Stomach (tissue), 19 donors: ENCODE measurements at places on chromosomes 11 and 22. TPM values are rescaled to one million over a fixed set of nuclear protein-coding genes. Genes with fewer than 3 reads are reported as not detected.

GRCh38 chr11:65649656-65650546 lies 12.0 kb downstream of the SIPA1 start:
- peaks cover 78% of the 10 kb centered on the region for H3K4me1 ChIP-seq
- H3K36me3 ChIP-seq = peaks cover 79% of the 10 kb centered on the region
- no peaks in the 10 kb centered on the region for H3K27me3 ChIP-seq
- no peak overlapping the region for H3K4me3 ChIP-seq

DNA sequence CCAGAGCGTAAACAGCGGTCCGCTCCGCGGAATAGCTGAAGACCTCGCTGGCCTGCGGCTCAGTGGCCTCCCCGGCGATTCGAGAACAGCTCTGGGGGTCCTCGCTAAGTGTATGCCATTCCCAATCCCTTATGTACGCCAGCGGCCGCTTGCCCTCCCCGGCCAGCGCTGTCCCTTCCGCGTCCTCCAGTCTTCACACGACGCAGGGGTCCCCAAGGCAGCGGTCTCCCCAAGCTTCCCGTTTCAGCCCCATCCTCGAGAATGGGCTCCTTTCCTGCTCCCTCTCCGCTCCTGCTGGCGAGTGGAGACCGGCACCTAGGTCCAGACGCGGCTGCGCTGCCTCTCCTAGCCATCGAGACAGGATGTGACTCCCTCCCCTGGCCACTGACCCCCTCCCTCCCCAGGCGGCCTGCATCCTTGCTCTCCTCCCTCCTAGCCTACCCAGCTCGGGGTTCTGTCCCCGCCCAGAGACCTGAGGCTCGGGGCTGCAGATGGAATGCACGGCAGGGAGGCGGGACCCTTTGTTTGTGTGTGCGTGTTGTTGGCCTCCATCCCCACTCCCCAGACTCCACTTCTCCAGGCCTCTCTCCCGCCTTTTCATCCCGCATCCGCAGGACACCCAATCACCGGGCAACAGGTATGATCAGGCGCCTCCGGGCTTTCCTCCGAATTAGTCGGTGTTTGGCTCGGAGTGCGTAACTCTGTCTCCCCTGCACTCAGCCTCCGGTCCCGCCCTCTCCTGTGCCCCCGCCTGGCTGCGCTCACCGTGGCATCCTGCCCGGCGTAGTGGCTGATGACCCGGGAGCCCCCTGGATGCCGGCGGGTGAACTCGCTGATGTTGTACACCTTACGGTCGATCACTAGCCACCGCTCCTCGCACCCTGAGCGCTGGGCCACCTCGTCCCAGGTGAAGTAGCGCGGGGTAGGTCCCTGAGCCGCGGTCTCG lies 740 bp downstream of the FADS1 start:
- H3K4me1 ChIP-seq = peaks cover 30% of the 10 kb centered on the region
- H3K36me3 ChIP-seq = peaks cover 14% of the 10 kb centered on the region
- H3K27ac ChIP-seq = peak overlapping the region; percentile 91
- H3K27me3 ChIP-seq = no peaks in the 10 kb centered on the region
- DNase-seq = peak; percentile 47

GRCh38 chr22:42641801-42642413 lies 1.5 kb upstream of the ATP5MGL start:
- H3K27me3 ChIP-seq = no peaks in the 10 kb centered on the region
- DNase-seq = no peak
- peak overlapping the region; percentile 96 for H3K27ac ChIP-seq
- H3K4me1 ChIP-seq = peaks cover 74% of the 10 kb centered on the region
- no peak overlapping the region for H3K4me3 ChIP-seq

- H3K27me3 ChIP-seq = no peaks in the 10 kb centered on the region
- no peak overlapping the region for H3K27ac ChIP-seq
- H3K4me1 ChIP-seq = peaks cover 40% of the 10 kb centered on the region
- H3K36me3 ChIP-seq = no peaks in the 10 kb centered on the region
These were observed 3.8 kb upstream of the TMEM123 start for GRCh38 chr11:102456381-102456780.

- H3K36me3 ChIP-seq = peaks cover 100% of the 10 kb centered on the region
- H3K27me3 ChIP-seq = no peaks in the 10 kb centered on the region
- H3K4me3 ChIP-seq = no peak overlapping the region
These were observed 28.4 kb upstream of the RAPSN start for GRCh38 chr11:47477323-47477722.

GRCh38 chr11:80846979-80847378 lies 1406.1 kb upstream of the TENM4 start:
- H3K4me1 ChIP-seq = no peaks in the 10 kb centered on the region
- H3K4me3 ChIP-seq = no peak overlapping the region
- H3K27ac ChIP-seq = no peak overlapping the region
- H3K36me3 ChIP-seq = no peaks in the 10 kb centered on the region
- DNase-seq = no peak
- no peaks in the 10 kb centered on the region for H3K27me3 ChIP-seq

DNA sequence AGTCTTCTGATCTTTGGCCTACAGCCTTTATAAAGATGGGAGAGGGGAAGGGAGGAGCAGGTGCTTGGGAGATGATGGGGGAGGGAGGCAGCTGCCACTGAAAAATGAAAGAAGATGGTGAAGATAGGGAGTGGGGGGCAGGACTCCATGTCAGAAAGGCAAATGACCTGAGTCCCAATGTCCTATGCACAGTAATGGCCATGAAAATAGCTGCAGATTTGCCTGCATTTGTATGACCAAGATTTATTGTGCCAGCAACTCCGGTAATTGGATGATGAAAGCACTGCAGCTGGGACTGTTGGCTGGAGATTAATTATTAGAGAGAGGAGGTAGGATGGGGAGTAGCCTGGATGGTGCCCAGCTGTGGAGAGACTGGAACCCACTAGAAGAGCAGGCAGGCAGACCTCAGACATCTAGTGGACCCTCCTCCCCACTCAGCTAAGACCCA lies 36.1 kb downstream of the NEU3 start:
- no peak overlapping the region for H3K27ac ChIP-seq
- H3K4me3 ChIP-seq = no peak overlapping the region
- DNase-seq = no peak
- no peaks in the 10 kb centered on the region for H3K36me3 ChIP-seq
- no peaks in the 10 kb centered on the region for H3K4me1 ChIP-seq

- H3K27ac ChIP-seq = no peak overlapping the region
- peaks cover 68% of the 10 kb centered on the region for H3K27me3 ChIP-seq
- H3K4me1 ChIP-seq = no peaks in the 10 kb centered on the region
- no peak for DNase-seq
These were observed 23.3 kb upstream of the PHF21B start for GRCh38 chr22:45033136-45033535.

UBQLNL gene
- total RNA-seq = not detected

DNA sequence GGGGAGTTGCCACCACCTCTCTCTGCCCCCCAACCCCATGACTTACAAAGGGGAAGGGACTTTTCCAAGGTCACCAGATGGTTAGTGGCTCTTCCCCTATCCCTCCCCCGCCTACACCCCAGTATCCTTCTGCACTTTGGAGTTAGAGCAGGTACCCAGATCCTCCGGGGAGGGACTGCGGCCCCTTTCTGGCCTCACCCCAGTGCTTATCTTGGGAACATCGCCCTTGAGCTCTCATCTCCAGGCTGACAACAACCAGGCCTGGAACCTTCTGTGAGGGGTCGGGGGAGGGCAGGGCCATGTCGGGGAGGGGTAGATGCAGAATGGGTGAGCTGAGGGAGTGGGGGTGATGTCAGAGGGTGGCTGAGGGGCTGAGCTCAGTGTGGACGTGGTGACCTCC lies 7.5 kb upstream of the NAALADL1 start:
- H3K36me3 ChIP-seq = no peaks in the 10 kb centered on the region
- no peak overlapping the region for H3K4me3 ChIP-seq
- DNase-seq = no peak
- H3K27ac ChIP-seq = no peak overlapping the region
- H3K4me1 ChIP-seq = no peaks in the 10 kb centered on the region

GRCh38 chr11:12725863-12726682 lies 51.9 kb downstream of the TEAD1 start:
- H3K36me3 ChIP-seq = no peaks in the 10 kb centered on the region
- H3K4me3 ChIP-seq = no peak overlapping the region
- H3K27me3 ChIP-seq = no peaks in the 10 kb centered on the region
- H3K4me1 ChIP-seq = peaks cover 69% of the 10 kb centered on the region
- DNase-seq = no peak

- H3K27me3 ChIP-seq = no peaks in the 10 kb centered on the region
- no peak for DNase-seq
- peaks cover 10% of the 10 kb centered on the region for H3K4me1 ChIP-seq
- H3K4me3 ChIP-seq = no peak overlapping the region
These were observed 86.6 kb downstream of the DDX10 start for GRCh38 chr11:108751444-108751843.

DNA sequence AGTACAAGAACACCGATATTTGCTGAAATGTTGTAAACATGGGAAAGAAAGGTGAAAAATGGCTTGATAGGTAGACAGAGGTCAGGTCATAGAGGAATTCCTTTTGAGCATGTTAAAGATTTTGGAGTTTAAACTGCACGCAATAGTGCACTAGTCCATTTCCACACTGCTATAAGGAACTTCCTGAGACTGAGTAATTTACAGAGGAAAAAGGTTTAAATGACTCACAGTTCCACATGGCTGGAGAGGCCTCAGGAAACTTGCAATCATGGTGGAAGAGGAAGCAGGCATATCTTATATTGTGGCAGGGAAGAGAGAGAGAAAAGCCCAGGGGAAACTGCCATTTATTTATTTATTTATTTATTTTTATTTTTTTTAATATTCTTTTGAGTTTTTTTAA lies 5.0 kb downstream of the OR10A5 start:
- no peak for DNase-seq
- no peaks in the 10 kb centered on the region for H3K27me3 ChIP-seq
- no peak overlapping the region for H3K27ac ChIP-seq
- H3K4me3 ChIP-seq = no peak overlapping the region
- no peaks in the 10 kb centered on the region for H3K4me1 ChIP-seq

DNA sequence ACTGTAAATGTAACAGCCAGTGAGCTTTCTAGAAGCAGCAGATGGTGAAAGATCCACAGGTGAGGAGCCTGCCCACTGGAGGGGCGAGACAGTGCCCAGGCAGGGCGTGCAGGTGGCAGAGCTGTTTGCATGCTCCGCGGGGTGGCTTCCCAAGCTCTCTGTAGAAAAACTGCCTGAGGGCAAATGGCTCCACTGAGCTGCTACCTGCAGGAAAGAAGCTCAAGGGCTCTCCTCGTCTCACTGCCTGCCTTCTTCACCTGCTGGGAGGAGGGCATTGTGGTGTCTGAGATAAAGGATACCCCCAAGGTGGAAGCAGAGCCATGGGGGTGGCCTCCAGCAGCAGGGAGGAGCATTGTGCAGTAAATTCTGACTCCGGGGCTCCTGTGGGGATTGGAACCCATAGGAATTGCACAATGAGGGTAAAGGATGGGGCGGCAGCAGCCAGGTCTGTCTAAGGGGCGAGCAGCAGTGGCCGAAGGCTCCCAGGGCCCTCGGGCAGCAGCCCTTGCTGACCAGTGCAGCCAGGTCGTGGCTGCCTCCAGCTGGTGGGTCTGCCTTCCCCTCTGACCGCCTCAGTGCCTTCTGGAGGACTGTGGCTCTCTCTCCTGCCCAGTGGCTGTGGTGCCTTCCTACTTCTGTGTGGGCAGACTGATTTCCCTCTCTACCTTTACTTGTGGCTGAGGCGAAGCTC lies 28.0 kb upstream of the CABP7 start:
- peaks cover 9% of the 10 kb centered on the region for H3K4me1 ChIP-seq
- H3K4me3 ChIP-seq = no peak overlapping the region
- DNase-seq = no peak
- H3K27ac ChIP-seq = no peak overlapping the region
- H3K36me3 ChIP-seq = peaks cover 77% of the 10 kb centered on the region

GRCh38 chr11:11420899-11421285 lies 67.8 kb upstream of the CSNK2A3 start:
- no peaks in the 10 kb centered on the region for H3K27me3 ChIP-seq
- no peak overlapping the region for H3K4me3 ChIP-seq
- no peak overlapping the region for H3K27ac ChIP-seq
- DNase-seq = no peak
- peaks cover 12% of the 10 kb centered on the region for H3K4me1 ChIP-seq
- H3K36me3 ChIP-seq = no peaks in the 10 kb centered on the region

GRCh38 chr11:75195167-75195962 lies 44.5 kb downstream of the SLCO2B1 start:
- no peak overlapping the region for H3K27ac ChIP-seq
- DNase-seq = no peak

MED15 gene
- 172 TPM for total RNA-seq

- no peaks in the 10 kb centered on the region for H3K27me3 ChIP-seq
- no peaks in the 10 kb centered on the region for H3K4me1 ChIP-seq
- no peak overlapping the region for H3K4me3 ChIP-seq
- H3K36me3 ChIP-seq = no peaks in the 10 kb centered on the region
These were observed 152.8 kb downstream of the CHST1 start for GRCh38 chr11:45512471-45513148.

DNA sequence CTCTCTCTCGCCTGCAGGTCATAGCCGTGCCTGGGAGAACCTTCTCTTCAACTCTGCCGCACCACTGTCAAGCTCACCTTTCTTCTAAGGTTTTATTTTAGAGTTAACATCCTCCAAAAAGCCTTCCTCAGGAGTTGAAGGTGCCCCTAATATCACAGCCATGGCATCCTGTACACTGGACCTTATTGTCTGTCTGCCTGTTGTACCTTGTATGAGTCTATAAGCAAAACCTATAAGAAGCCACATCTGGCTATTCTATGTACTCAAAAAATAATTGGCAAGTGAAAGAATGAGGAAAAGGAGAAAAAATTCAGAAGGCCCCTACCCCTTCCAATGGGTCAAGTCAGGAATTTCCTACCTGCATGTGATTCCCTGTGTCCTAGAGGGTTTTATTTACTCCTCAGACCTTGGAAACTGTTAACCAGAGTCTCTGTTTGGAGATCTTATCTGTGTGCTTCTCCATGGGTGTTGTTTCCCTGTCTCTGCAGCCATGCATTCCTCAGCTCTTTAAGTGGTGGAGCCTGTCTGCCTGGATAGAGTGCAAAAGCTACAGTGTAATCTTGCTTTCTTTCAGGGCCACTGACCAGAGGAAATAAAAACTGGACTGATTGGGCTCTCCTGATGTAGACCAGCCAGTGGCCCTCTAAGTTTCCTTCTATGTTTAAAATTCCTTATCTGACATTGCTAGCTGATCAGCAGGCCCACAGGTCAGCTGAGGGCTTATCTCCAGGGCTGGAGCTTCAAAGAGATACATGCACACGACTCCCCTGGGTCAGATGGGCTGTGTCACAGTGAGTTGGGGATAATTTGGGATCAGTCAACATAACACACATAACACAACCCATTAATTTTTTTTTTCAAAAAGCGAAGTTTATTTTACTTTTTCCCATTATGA lies 37.6 kb upstream of the TMEM135 start:
- no peak overlapping the region for H3K4me3 ChIP-seq
- no peaks in the 10 kb centered on the region for H3K36me3 ChIP-seq
- H3K27me3 ChIP-seq = no peaks in the 10 kb centered on the region
- H3K27ac ChIP-seq = peak overlapping the region; percentile 42
- peak; percentile 67 for DNase-seq

DNA sequence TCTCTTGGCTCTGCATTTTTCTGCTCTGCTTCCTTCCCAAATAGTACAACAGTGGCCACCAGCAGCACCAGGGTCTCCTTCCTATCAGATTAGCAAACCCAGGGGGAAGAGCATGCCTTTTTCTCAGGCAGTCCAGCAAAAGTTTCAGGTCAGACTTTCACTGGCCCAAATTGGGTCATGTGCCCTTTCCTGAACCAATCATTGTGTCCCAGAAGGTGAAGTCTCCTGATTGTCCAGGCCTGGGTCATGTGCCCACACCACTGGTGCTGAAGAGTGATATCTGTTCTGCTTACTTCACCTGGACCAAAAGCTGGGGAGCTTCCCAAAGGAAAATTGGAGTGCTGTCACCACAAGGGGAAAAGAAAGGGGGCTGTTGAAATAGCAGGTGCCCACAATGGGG lies 64.1 kb upstream of the ALX4 start:
- H3K36me3 ChIP-seq = no peaks in the 10 kb centered on the region
- peaks cover 24% of the 10 kb centered on the region for H3K27me3 ChIP-seq
- no peak overlapping the region for H3K27ac ChIP-seq
- no peak overlapping the region for H3K4me3 ChIP-seq
